Activated T-helper 17 cell treated with anti-CD3 and anti-CD28 coated beads, Interleukin-2, amount 50 U/mL, for 72 hours (primary cell): ENCODE measurements at places on chromosomes 4 and X.
A peak's percentile ranks its signal among the peaks of the same experiment; 100 is the strongest.

DNA sequence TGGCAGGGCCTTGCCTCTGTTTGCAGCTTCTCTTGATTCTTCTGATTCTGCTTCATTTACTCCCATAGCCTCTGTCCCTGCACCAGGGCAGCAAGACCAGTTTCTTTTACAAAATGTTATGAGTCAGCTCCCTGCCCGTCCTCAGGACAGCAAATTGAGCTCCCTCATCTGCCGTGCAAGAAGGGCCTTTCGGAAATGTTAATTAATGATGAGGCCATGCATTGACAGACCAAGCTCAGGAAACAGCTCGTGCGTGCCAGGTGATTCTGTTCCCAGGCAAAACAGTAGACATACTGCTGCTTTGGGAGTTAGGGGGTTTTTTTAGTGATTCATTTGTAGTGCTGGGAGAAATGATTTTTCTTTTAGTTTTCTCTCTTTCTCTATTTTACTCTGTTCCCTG, 231.7 kb downstream of the FBXW7 start:
- no peak overlapping the region for H3K4me3 ChIP-seq
- no peaks in the 10 kb centered on the region for H3K4me1 ChIP-seq
- no peaks in the 10 kb centered on the region for H3K27me3 ChIP-seq
- no peaks in the 10 kb centered on the region for H3K36me3 ChIP-seq
- H3K27ac ChIP-seq, result no peak overlapping the region

GRCh38 chrX:49039598-49040375, 3.4 kb downstream of the TFE3 start:
- no peak for ATAC-seq
- H3K4me3 ChIP-seq, result peak overlapping the region; percentile 96
- H3K27ac ChIP-seq, result peak overlapping the region; percentile 52
- peaks cover 5% of the 10 kb centered on the region for H3K4me1 ChIP-seq
- H3K27me3 ChIP-seq, result no peaks in the 10 kb centered on the region
- peaks cover 50% of the 10 kb centered on the region for H3K36me3 ChIP-seq

DNA sequence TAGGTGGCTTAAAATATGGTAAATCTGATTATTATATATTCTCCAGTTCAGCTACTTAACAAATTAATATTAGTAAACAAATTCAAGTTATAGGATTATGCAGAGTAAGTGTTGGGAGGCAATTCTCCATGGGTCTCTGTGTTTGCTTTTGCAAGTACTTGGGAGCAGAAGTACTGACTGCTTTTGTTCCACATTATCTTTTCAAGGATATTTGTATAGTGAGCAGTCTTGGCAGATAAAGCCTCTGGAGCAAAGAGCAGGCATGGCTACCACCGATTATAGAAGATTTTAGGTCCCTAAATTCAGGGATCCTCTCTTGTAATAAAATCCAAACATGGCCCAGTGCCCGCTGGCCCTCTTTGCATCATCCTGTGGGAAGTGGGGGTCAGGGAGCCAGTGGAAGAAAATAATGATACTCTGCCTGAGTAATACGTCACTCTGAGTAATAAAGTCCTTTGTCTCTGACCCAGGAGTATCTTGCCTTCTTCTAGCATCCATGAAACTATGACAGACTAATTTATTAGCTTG, 23.2 kb downstream of the NDNF start:
- no peak overlapping the region for H3K27ac ChIP-seq
- H3K36me3 ChIP-seq, result no peaks in the 10 kb centered on the region
- no peak overlapping the region for H3K4me3 ChIP-seq
- H3K27me3 ChIP-seq, result peaks cover 3% of the 10 kb centered on the region
- no peak for ATAC-seq
- H3K4me1 ChIP-seq, result no peaks in the 10 kb centered on the region

GRCh38 chr4:177796841-177797240, 354.6 kb upstream of the AGA start:
- H3K36me3 ChIP-seq, result no peaks in the 10 kb centered on the region
- H3K4me1 ChIP-seq, result no peaks in the 10 kb centered on the region
- H3K27me3 ChIP-seq, result no peaks in the 10 kb centered on the region
- ATAC-seq, result no peak

DNA sequence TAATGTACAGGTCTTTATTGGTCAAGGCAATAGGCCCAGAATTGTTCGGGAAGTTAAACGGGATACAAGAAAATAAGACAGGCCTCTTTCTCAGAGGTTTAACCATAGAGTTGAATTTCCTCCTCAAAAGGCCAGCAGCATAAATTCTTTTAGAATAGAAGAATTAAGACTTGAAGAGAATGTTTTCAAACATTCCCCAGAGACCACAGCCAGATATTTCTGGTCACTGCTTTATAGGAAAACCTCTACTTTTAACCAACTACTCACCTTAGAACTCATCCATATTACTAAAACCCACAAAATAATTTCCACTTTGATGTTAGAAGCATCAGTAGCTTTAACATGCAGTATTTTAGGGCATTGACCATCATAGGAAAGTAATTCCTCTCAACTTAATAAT, 317.9 kb downstream of the RAB28 start:
- H3K4me1 ChIP-seq, result no peaks in the 10 kb centered on the region
- H3K4me3 ChIP-seq, result no peak overlapping the region
- no peaks in the 10 kb centered on the region for H3K27me3 ChIP-seq

DNA sequence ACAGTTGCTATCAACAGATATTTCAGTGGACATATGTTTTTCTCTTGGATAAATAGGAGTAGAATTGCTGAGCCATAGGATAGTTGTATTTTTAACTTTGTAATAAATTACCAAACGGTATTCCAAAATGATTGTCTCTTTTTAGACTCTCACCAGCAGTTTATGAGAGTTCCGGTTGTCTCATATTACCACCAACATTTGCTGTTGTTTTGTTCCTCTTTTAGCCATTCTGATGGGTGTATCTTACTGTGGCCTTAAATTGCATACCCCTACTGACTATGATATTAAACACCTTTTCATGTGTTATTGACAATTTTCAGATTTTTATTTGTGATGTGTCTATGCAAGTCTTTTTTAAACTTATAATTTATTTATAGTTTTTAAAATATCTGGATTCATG, 39.7 kb downstream of the SNX25 start:
- no peaks in the 10 kb centered on the region for H3K27me3 ChIP-seq
- peaks cover 22% of the 10 kb centered on the region for H3K4me1 ChIP-seq
- no peak overlapping the region for H3K27ac ChIP-seq
- no peak overlapping the region for H3K4me3 ChIP-seq
- H3K36me3 ChIP-seq, result peaks cover 13% of the 10 kb centered on the region

GRCh38 chr4:146488495-146489174, 33.1 kb downstream of the SLC10A7 start:
- H3K4me3 ChIP-seq, result no peak overlapping the region
- H3K27me3 ChIP-seq, result no peaks in the 10 kb centered on the region
- H3K27ac ChIP-seq, result no peak overlapping the region

GRCh38 chrX:55451141-55451540, 786 bp upstream of the MAGEH1 start:
- no peaks in the 10 kb centered on the region for H3K36me3 ChIP-seq
- no peaks in the 10 kb centered on the region for H3K27me3 ChIP-seq
- H3K27ac ChIP-seq, result peak overlapping the region; percentile 89
- H3K4me1 ChIP-seq, result no peaks in the 10 kb centered on the region
- ATAC-seq, result no peak
